GM23248 (cell line): ENCODE measurements at places on chromosomes 5 and 9. TPM values are rescaled to one million over a fixed set of nuclear protein-coding genes. Genes with fewer than 3 reads are reported as not detected.

Gene ANKDD1B
- 1.9 TPM in 1 of 2 replicates, not detected in the other for total RNA-seq

Gene TRPM3
- total RNA-seq = not detected in 2 replicates

Gene ENHO
- total RNA-seq = not detected in 2 replicates

Gene NUDT2
- total RNA-seq = 7.6 and 12.5 TPM in 2 replicates

Gene NR2F1-AS1
- 8.3 and 13.4 TPM in 2 replicates for total RNA-seq

Gene PIP5KL1
- 5.5 and 16.6 TPM in 2 replicates for total RNA-seq

Gene TENT4A
- total RNA-seq = 6.7 and 17.6 TPM in 2 replicates

Gene PGM5
- 0.11 TPM in 1 of 2 replicates, not detected in the other for total RNA-seq

Gene RXRA
- 26.1 and 34.8 TPM in 2 replicates for total RNA-seq

Gene AJM1
- total RNA-seq = 0.89 and 1.4 TPM in 2 replicates

Gene IL7R
- 12.6 and 16.9 TPM in 2 replicates for total RNA-seq

Gene SHB
- total RNA-seq = 9.9 and 11.1 TPM in 2 replicates

Gene ORM2
- total RNA-seq = not detected in 2 replicates
